Thyroid gland (tissue), 4 donors: ENCODE measurements at places on chromosomes 2 and 18.
A peak's percentile ranks its signal among the peaks of the same experiment; 100 is the strongest.

DNA sequence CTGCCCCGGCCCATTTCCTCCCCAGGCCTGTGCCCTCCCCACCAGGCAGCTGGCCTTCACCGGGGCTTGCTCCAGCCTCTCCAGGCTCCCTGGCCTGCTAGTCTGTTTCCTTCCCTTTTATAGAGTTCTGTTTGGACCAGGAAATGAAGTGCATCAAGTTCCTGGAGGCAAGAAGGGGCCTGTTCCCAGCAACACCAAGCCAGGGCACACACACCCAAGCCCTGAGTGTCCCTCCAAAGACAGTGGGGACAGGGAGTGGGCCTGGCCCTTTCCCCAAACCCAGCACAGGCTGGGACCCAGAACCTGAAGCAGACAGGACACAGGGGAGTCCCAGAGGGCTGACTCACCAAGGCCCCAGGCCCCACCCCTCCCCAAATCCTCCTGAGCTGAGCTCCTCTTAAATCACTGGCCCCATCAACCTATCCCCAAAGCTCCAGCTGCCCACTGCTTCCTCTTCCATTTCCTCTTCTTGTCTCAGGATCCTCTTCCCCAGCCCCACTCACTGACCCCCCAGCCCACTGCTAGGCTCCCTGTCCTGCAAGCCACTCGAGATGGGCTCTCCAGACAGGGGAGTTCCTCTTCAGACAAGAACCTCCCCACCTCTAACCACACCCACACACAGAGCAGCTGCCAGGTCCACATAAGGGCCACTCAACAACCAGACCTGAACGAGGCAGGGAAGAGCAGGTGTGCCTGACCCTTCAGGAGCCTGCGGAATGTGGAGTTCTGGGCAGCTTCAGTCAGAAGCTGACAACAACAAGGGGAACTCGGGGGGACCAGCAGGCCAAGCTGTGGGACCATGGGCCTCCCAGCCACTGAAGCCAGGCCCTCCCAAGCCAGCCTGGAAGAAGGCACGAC, 74.2 kb downstream of the TNS1 start:
- H3K36me3 ChIP-seq: no peaks in the 10 kb centered on the region
- DNase-seq: peak; percentile 96
- H3K4me3 ChIP-seq: no peak overlapping the region

DNA sequence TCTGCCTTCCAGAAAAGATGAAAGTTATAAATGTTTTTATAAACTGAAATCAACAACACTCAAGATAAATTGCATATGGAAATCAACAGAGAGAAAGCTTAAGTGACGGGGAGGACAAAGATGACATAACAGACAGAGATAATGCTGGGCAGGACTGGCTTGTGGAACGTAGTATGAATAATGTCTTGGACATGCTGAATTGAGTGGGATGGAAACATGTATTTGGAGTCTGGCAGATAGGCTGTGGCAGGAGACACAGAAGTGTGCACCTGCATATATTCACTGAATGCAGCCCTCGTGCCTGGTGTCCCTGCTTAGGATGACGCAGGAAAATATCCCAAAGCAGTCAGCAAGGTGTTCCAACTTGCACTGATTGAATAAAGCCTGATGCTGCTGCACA, 318.2 kb downstream of the CBLN2 start:
- no peak overlapping the region for H3K4me3 ChIP-seq
- H3K36me3 ChIP-seq: no peaks in the 10 kb centered on the region
- H3K27ac ChIP-seq: no peak overlapping the region

DNA sequence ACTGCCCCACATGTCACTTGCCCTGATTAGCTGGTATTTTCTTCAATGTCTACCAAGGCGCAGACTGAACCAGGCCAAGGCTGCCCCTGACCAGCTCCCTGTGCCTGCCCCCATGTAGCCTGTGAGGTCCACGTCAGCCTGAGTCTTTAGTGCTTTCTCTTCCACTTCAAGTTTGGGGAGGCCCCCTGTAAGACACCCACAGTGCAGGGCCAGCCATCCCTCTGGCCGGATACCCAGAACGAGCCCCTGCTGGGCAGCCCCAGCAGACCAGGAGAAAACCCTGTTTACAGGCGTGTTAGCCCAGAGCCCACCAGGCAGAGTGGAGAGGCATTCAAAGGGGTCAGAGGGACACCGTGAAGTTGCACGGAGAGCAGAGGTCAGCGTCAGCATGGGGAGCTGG, 92.4 kb downstream of the TFCP2L1 start:
- H3K4me3 ChIP-seq: no peak overlapping the region
- H3K4me1 ChIP-seq: peaks cover 25% of the 10 kb centered on the region
- no peak overlapping the region for H3K27ac ChIP-seq
- no peaks in the 10 kb centered on the region for H3K36me3 ChIP-seq
- no peak for DNase-seq
- H3K27me3 ChIP-seq: no peaks in the 10 kb centered on the region

GRCh38 chr2:106095478-106096298, 98.4 kb downstream of the UXS1 start:
- H3K36me3 ChIP-seq: no peaks in the 10 kb centered on the region
- H3K27ac ChIP-seq: no peak overlapping the region
- H3K27me3 ChIP-seq: no peaks in the 10 kb centered on the region

DNA sequence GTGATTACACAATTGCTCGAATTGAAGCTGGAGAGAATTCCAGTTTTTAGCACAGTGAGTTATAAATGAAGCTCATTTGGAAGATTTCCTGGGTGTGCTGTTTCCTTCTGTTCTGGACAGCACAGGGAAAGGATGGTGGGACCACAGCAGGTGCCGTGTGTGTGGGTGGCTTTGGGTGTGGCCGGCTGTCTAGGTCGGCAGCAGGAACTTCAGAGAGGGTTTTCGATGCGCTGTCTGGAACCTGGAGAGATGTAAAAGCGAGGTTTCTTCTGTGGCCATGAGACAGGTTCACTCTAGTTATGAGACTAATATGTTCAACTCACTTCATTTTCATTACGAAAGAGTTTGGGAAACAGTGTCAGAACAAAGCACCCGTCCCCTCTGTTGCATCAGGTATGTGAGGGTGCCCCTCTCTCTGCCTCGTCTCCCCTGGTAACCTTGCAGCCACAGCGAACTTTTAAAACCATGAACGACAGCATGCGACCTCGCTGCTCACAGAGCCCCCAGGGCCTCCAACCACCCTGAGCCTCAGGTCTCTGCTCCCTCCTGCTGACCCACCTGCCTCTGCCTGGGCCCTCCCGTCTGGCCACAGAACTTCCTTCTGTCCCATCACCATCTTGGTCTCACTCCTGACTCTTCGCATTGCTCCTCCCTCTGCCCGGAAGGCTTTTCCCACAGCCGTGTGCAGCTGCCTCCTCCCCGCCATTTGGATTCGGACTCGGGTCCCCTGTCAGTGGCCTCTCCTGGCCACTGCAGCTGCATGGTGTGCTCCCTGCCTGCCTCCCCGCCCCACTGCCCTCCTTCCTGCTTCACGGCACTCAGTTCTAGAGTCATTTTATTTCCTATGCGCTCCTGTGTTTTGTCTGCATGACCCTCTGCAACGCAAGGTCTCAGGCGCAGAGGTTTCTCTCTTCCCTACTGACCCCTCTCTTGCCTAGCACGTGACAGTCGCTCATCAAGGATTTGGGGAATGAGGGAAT, 151.2 kb downstream of the NDUFA10 start:
- no peaks in the 10 kb centered on the region for H3K27me3 ChIP-seq
- DNase-seq: no peak
- no peaks in the 10 kb centered on the region for H3K36me3 ChIP-seq
- no peak overlapping the region for H3K27ac ChIP-seq
- H3K4me3 ChIP-seq: no peak overlapping the region

- no peaks in the 10 kb centered on the region for H3K36me3 ChIP-seq
- H3K4me1 ChIP-seq: peaks cover 50% of the 10 kb centered on the region
- H3K27ac ChIP-seq: no peak overlapping the region
- no peak for DNase-seq
- H3K4me3 ChIP-seq: no peak overlapping the region
These were observed 12.9 kb downstream of the PTPRM start for GRCh38 chr18:7579918-7580542.

GRCh38 chr18:62335494-62335893, 10.4 kb downstream of the TNFRSF11A start:
- H3K4me3 ChIP-seq: no peak overlapping the region
- H3K27ac ChIP-seq: no peak overlapping the region
- H3K4me1 ChIP-seq: no peaks in the 10 kb centered on the region
- H3K36me3 ChIP-seq: no peaks in the 10 kb centered on the region

DNA sequence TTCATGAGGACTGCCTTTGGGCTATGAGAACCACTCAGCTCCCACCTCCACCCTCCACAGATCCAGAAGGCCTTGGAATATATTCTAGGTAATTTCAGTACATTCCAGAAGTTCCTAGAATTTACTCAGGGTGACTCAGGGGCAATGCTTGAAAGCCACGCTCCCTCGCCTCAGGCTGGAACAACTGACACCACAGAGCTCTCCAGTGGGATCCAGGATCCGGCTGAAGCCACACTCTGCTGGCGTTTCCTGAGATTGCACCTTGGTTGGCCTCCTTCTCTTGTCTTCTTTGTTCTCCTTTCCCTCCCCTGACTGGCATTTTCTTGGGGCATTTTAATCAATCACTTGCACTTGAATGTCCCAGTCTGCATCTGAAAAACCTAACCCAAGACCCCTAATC, 92.6 kb upstream of the KCNE4 start:
- no peaks in the 10 kb centered on the region for H3K36me3 ChIP-seq
- no peak overlapping the region for H3K27ac ChIP-seq
- H3K27me3 ChIP-seq: no peaks in the 10 kb centered on the region

- H3K36me3 ChIP-seq: no peaks in the 10 kb centered on the region
- no peak overlapping the region for H3K27ac ChIP-seq
- no peaks in the 10 kb centered on the region for H3K4me1 ChIP-seq
- DNase-seq: no peak
These were observed 26.3 kb upstream of the SH3RF3 start for GRCh38 chr2:109102588-109103233.

GRCh38 chr2:114436329-114436728, 6.1 kb upstream of the DPP10 start:
- H3K27ac ChIP-seq: no peak overlapping the region
- H3K4me3 ChIP-seq: no peak overlapping the region
- no peaks in the 10 kb centered on the region for H3K36me3 ChIP-seq
- H3K27me3 ChIP-seq: no peaks in the 10 kb centered on the region
- H3K4me1 ChIP-seq: no peaks in the 10 kb centered on the region

GRCh38 chr2:14577843-14578242, 54.7 kb upstream of the LRATD1 start:
- no peak overlapping the region for H3K27ac ChIP-seq
- DNase-seq: no peak
- H3K27me3 ChIP-seq: no peaks in the 10 kb centered on the region
- H3K36me3 ChIP-seq: no peaks in the 10 kb centered on the region
- H3K4me3 ChIP-seq: no peak overlapping the region
- no peaks in the 10 kb centered on the region for H3K4me1 ChIP-seq

GRCh38 chr2:236688157-236688556, 118.5 kb downstream of the ACKR3 start:
- H3K4me3 ChIP-seq: no peak overlapping the region
- H3K27ac ChIP-seq: no peak overlapping the region
- no peaks in the 10 kb centered on the region for H3K36me3 ChIP-seq
- peaks cover 10% of the 10 kb centered on the region for H3K4me1 ChIP-seq

DNA sequence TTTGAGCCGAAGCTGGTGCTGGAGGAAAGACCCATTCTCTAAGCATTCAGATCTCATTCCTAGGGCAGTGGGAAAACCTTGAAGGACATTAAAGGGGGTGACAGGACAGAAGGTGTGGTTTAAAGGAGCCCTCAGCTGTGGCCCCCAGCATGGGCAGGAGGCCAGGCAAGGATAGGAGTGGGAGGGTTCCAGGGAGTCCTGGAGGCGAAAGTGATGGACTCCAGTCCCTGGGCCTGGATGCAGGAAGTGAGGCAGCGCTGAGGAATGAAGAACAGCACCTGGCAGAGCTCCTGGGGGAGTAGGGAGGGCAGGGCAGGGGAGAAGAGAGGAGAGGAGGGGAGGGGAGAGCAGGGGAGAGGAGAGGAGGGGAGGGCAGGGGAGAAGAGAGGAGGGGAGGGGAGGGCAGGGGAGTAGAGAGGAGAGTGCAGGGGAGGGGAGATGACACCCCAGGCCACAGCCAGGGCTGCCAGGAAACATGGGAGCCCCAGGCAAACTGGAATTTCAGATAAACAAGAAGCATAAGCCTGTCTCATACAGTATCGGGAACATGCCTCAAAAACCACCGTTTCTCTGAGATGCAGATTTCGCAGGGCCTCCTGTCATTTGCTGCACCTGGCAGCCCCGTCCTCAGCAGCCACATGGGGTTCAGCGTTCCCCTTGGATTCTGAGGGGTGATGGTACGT, 5.7 kb downstream of the RAMP1 start:
- no peak overlapping the region for H3K27ac ChIP-seq
- no peaks in the 10 kb centered on the region for H3K36me3 ChIP-seq
- DNase-seq: no peak
- no peak overlapping the region for H3K4me3 ChIP-seq

GRCh38 chr2:118880501-118880900, 33.1 kb upstream of the EN1 start:
- no peaks in the 10 kb centered on the region for H3K4me1 ChIP-seq
- DNase-seq: no peak
- no peak overlapping the region for H3K27ac ChIP-seq
- H3K4me3 ChIP-seq: no peak overlapping the region
- no peaks in the 10 kb centered on the region for H3K36me3 ChIP-seq
- H3K27me3 ChIP-seq: no peaks in the 10 kb centered on the region

DNA sequence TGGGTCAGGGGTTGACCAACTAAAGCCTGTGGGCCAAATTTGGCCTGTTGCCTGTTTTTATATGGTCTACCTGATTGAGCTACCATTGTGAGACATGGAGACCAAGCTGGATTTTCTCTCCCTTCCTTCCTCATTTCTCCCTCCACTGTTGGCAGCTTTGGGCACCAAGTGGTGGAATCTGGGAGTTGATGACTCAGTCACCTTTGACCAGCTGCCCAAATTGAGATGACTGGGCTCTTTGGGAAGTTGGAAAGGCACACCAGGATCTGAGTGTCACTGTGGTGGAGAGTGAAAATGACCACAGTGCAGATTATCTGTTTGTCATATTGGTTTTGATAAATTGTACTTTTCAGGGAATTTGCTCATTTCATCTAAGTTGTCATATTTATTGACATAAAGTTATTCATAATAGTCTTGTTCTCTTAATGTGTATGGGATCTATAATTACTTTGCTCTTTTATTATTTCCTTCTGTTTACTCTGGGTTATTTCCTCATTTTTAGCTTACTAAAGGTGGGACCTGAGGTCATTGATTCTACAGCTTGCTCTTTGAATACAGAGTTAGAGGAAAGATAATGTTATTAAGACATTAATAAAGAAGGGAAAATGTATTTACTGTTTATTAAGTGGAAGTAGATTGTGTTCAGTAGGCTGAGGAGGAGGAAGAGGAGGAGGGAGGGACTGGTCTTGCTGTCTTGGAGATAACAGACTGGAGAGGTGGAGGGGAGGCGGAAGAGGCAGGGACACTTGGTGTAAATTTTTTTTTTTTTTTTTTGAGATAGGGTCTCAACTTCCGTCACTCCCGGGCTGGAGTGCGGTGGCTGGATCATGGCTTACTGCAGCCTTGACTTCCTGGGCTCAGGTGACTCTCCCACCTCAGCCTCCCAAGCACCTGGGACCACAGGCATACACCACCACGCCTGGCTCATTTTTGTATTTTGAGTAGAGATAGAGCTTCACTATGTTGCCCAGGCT, 31.8 kb downstream of the AGFG1 start:
- H3K4me3 ChIP-seq: no peak overlapping the region
- peak; percentile 13 for DNase-seq
- no peak overlapping the region for H3K27ac ChIP-seq
- H3K4me1 ChIP-seq: peaks cover 17% of the 10 kb centered on the region
- no peaks in the 10 kb centered on the region for H3K36me3 ChIP-seq
